ENCODE measurements at places on chromosomes 5 and 9. TPM values are rescaled to one million over a fixed set of nuclear protein-coding genes. Genes with fewer than 3 reads are reported as not detected.

Gene GLRA1
- not detected for total RNA-seq

Gene ADGRD2
- not detected for total RNA-seq

Gene CCL27
- total RNA-seq = 0.17 TPM

Gene PLEKHG4B
- total RNA-seq = not detected

Gene NKD2
- total RNA-seq = 3.5 TPM

Gene RFX3
- 5.4 TPM for total RNA-seq

Gene NDOR1
- total RNA-seq = 4.5 TPM

Gene FBP2
- total RNA-seq = not detected

Gene GPR151
- not detected for total RNA-seq

Gene SPATA31D3
- not detected for total RNA-seq

Gene SPINK13
- not detected for total RNA-seq

Gene PCDHA9
- total RNA-seq = 0.07 TPM

Gene LOX
- 1,031 TPM for total RNA-seq

Gene EDIL3
- 324 TPM for total RNA-seq

Gene JAKMIP2
- 0.13 TPM for total RNA-seq

Gene BNC2
- total RNA-seq = 14.5 TPM

Gene DNAH5
- 0.20 TPM for total RNA-seq

Gene SPINK7
- not detected for total RNA-seq

Gene PCDHB3
- total RNA-seq = 0.79 TPM

Gene CATSPER3
- total RNA-seq = 0.10 TPM

Gene C7
- 36.9 TPM for total RNA-seq

Gene RHOBTB3
- 154 TPM for total RNA-seq

Gene PTPRD
- 17.2 TPM for total RNA-seq

Gene CDKN2B
- total RNA-seq = 6.0 TPM

Gene MARCOL
- total RNA-seq = not detected

Gene SOHLH1
- not detected for total RNA-seq

Gene TXNDC15
- total RNA-seq = 182 TPM

Gene RLN2
- total RNA-seq = not detected

Gene RNF208
- total RNA-seq = 2.8 TPM

Gene SEMA5A
- 86.2 TPM for total RNA-seq

Gene NTRK2
- total RNA-seq = 1.0 TPM

Gene KLHL3
- 3.6 TPM for total RNA-seq

Gene OTP
- total RNA-seq = not detected

Gene FAM151B
- total RNA-seq = 7.4 TPM

Gene MPDZ
- total RNA-seq = 83.3 TPM

Gene FGF10
- 2.2 TPM for total RNA-seq

Gene GTF2H2
- total RNA-seq = 11.4 TPM

Gene KIF12
- total RNA-seq = not detected

Gene SHOC1
- under 0.01 TPM for total RNA-seq

Gene PFN3
- total RNA-seq = not detected

Gene C5orf46
- total RNA-seq = 12.3 TPM

Gene CD14
- 4.8 TPM for total RNA-seq

Gene DMAC1
- total RNA-seq = 5.7 TPM

Gene WDR31
- 5.0 TPM for total RNA-seq

Gene MOCS2
- total RNA-seq = 21.3 TPM

Gene LRRC70
- total RNA-seq = 1.0 TPM

Gene HAND1
- not detected for total RNA-seq

Gene ARSB
- total RNA-seq = 43.7 TPM

Gene SPATA31C1
- total RNA-seq = not detected

Gene ENHO
- total RNA-seq = 0.13 TPM

Gene SH3TC2
- 2.4 TPM for total RNA-seq
